ENCODE measurements at places on chromosomes 5 and 9.

DNA sequence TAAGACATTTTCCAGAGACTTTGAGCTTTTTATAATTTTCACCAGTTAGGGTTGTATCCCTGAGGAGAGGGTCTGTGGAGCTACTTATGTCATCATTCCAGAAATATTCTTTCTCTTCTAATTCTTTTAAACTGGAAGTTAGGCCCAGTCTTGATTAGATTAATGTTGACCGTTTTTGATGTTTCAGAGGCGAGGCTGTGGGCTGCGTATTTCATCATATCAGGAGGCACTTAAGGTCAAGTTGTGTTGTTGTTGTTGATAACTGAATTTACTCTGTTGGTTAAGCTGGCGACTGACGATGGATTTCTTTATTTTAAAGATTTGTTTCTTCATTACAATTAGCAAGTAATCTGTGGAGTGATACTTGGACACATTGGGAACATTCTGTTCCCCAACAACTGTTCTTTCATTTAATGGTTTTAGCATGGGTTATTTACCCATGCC lies 20.1 kb downstream of the IPO11 start:
- no peak for DNase-seq

DNA sequence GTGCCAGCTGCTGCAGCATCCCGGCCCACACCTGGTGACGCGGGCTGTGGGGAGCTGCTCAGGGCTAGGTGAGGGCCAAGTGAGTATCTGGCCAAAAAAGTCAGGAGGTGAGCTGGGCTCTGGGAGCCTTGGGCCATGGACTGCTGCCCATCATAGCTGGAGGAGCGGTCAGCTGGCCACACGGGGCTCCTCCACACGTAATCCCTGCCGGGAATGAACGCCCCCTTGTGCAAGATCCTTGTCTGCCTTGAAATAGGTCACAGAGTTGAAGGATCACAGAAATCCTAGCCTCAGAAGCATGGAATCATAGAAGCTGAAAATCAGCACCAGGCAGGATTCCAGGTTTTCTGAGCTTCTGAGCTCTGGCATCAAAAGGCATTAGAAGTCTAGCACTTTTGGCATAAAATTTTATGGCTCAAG lies 16.8 kb upstream of the COL27A1 start:
- DNase-seq: no peak

DNA sequence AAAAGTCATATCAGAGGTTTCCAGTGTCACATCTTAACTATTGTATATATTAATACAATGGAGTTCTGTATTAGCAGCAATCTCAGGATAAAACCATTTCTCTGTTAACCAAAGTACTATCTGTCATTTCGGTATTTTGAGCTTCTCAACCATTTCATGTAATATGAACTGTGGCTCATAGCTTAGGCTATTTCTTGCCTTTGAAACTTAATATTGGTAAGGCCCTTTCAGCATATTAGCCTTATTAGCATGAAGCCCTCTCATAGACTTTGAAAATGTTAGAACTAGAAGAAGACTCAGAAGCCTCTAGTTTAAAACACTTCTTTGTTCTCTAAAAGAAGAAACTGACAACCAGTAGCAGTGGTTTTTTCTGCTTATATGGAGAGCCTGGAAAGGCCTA lies 731 bp downstream of the CAVIN4 start:
- no peak for DNase-seq

DNA sequence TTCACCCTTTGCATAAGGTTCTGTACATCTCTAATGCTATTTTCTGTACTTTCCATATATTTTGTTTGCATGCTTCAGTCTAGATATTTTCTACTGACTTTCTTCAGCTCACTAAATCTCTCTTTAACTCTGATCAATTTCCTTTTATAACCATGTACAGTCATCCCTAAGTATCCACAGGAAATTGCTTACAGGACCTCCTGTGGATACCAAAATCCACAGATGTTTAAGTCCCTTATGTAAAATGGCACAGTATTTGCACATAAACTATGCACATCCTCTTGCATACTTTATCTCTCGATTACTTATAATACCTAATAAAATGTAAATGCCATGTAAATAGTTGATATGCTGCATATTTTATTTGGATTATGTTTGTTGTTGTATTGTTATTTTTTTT lies 442.1 kb downstream of the TLE4 start:
- no peak for DNase-seq

GRCh38 chr9:10705383-10705782 lies 92.6 kb upstream of the PTPRD start:
- no peak for DNase-seq

- no peak for DNase-seq
These were observed 7.9 kb upstream of the ADAMTS16 start for GRCh38 chr5:5132234-5132633.

All from epithelial cell of proximal tubule (primary cell).